Ovary (tissue), 10 donors: ENCODE measurements at places on chromosomes 4 and X. TPM values are rescaled to one million over a fixed set of nuclear protein-coding genes. Genes with fewer than 3 reads are reported as not detected.

DNA sequence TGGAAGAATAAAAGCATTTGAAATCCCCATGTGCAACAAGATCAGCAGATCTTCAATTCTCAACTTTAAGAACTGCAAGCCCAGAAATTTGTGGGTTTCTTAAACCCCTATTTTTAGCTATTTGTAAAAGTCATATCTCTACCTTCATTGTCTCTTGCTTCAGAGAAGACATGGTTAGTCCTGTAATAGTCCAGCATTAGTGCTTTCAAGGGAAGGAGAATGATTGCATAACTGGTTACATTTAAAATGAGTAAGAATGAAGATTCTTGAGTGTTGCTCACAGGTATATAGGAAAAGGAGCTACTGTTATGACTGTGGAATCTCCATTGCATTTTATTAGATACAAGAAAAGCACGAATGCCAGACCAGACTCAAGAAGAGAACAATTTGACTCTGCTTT is 84.0 kb downstream of the CCSER1 start:
- H3K4me3 ChIP-seq, result no peak overlapping the region
- H3K27me3 ChIP-seq, result no peaks in the 10 kb centered on the region
- no peak overlapping the region for H3K27ac ChIP-seq
- no peaks in the 10 kb centered on the region for H3K4me1 ChIP-seq

- H3K27ac ChIP-seq, result no peak overlapping the region
- H3K4me3 ChIP-seq, result no peak overlapping the region
- no peak for DNase-seq
- H3K4me1 ChIP-seq, result no peaks in the 10 kb centered on the region
- no peaks in the 10 kb centered on the region for H3K27me3 ChIP-seq
- H3K36me3 ChIP-seq, result no peaks in the 10 kb centered on the region
Measured at GRCh38 chr4:183455431-183456195, 11.2 kb downstream of the CDKN2AIP start.

GRCh38 chr4:60617731-60618130 is 582.4 kb upstream of the ADGRL3 start:
- H3K36me3 ChIP-seq, result no peaks in the 10 kb centered on the region
- H3K4me1 ChIP-seq, result no peaks in the 10 kb centered on the region
- H3K27ac ChIP-seq, result no peak overlapping the region

- no peak for DNase-seq
- peaks cover 1% of the 10 kb centered on the region for H3K4me1 ChIP-seq
- no peaks in the 10 kb centered on the region for H3K27me3 ChIP-seq
Measured at GRCh38 chrX:53125506-53125905, 31.6 kb downstream of the KANTR start.

GRCh38 chr4:147596377-147596776 is 20.8 kb upstream of the TMEM184C start:
- DNase-seq, result no peak
- no peak overlapping the region for H3K27ac ChIP-seq
- H3K4me3 ChIP-seq, result no peak overlapping the region
- no peaks in the 10 kb centered on the region for H3K27me3 ChIP-seq
- H3K36me3 ChIP-seq, result no peaks in the 10 kb centered on the region
- peaks cover 2% of the 10 kb centered on the region for H3K4me1 ChIP-seq

GRCh38 chr4:36027203-36027602 is 217.1 kb downstream of the ARAP2 start:
- no peaks in the 10 kb centered on the region for H3K27me3 ChIP-seq
- no peak overlapping the region for H3K27ac ChIP-seq
- H3K4me3 ChIP-seq, result no peak overlapping the region
- no peaks in the 10 kb centered on the region for H3K4me1 ChIP-seq
- no peaks in the 10 kb centered on the region for H3K36me3 ChIP-seq

Gene GPR143
- total RNA-seq, result 4.7 TPM

Gene PCGF3
- 33.2 TPM for total RNA-seq

Gene UPF3B
- 7.3 TPM for total RNA-seq

DNA sequence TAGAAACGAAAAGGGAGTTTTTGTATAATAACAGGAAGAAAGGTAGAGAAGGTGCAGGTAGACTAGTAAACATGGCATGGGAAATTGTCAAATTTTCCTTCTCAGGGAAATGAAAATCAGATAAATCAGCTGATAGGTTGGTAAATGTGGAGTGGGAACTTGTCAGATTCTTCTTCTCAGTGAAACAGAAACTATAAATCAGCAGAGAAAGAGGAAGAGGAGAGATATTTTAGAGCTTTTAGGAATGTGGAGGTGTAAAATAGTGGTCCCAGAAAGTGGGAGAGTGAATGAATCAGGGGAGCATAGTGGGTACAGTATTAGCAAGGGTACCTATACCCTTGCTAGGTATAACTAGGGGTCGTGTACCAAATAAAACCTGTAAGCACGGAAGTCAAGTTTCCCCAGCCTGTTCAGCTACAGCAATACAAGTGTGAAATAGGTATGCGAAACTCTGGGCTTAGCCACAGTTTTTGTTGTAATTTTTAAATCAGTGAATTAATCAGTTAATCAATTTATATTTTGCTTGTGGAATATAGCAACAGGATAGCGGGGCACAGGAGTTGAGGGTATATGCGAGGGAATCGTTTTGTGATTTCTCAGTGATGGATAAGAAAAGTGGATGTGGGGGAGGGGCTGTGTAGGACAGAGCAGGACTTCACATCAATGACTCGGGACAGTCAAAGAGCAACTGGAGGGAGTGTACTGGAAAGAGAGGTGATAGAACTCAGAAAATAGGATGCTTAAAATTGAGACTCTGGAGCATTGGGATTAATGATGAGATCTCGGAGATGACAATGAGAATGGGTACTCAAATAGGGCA is 561.5 kb downstream of the INPP4B start:
- no peaks in the 10 kb centered on the region for H3K4me1 ChIP-seq
- no peak overlapping the region for H3K27ac ChIP-seq
- no peak overlapping the region for H3K4me3 ChIP-seq
- no peak for DNase-seq
- H3K36me3 ChIP-seq, result no peaks in the 10 kb centered on the region

- no peaks in the 10 kb centered on the region for H3K36me3 ChIP-seq
- H3K27me3 ChIP-seq, result no peaks in the 10 kb centered on the region
- H3K27ac ChIP-seq, result no peak overlapping the region
- H3K4me3 ChIP-seq, result no peak overlapping the region
Measured at GRCh38 chrX:10906866-10907265, 204.3 kb upstream of the HCCS start.

Gene BGN
- total RNA-seq, result 10.0 TPM

DNA sequence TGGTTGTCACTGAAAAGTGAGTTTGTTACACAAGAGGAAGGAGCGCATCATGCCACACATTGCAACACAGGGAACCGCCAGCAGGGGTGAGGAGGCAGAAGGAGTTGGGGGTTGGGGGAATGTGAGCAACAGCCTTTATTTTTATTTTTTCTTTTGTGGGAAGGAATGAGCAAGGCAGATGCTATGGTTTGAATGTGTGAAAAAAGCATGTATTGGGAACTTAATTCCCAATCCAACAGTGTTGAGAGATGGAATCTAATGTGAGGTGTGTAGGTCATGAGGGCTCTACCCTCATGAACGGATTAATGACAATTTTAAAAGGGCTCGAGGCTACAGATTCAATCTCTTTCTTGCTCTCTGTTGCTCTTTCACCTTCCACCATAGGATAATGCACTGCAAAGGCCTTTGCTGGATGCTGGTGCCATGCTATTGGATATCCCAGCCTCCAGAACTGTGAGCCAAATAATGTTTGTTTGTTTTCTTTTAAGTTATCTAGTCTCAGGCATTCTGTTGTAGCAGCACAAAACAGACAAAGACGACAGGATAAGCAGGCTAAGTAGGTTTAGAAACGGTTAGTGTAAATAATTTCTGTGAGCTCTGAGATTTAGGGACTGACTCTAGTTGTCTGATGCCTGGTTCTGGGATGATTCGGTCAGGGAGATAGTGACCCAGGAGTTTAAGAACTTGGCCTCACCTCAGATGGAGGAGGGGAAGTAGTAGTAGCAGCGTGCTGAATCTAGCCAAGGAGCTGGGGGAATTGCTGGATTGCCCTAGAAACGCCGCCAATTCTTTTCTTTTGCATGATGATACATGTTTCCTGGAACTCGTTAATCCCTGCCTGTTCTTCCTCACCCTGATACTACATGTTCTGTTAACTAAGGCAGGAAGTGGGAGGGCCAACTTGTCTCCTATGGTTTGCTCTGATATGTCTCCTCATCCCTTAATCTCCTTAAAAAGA is 156.6 kb upstream of the CTSO start:
- peaks cover 2% of the 10 kb centered on the region for H3K4me1 ChIP-seq
- H3K27ac ChIP-seq, result no peak overlapping the region
- no peaks in the 10 kb centered on the region for H3K27me3 ChIP-seq
- H3K4me3 ChIP-seq, result no peak overlapping the region

DNA sequence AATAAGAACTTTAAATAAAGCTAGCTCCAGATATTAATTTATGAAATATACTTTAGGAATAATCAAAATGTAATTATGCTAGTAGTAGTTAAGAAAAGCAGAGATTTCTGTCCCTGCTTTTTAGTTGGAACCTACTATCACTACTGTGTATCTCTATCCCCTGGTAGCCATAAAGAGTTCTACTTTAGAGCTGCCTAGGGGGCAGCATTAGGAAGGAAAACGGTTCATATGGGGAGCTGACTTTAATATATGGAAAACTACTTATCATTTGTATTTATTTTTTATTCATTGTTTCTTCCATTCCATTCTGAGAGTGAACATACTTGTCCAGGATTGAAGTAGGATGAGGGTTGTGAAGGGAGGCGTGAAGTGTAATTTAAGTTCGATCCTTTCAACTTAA is 40.9 kb downstream of the CPEB2 start:
- no peak for DNase-seq
- no peaks in the 10 kb centered on the region for H3K27me3 ChIP-seq
- no peaks in the 10 kb centered on the region for H3K4me1 ChIP-seq
- no peaks in the 10 kb centered on the region for H3K36me3 ChIP-seq
- no peak overlapping the region for H3K27ac ChIP-seq
- no peak overlapping the region for H3K4me3 ChIP-seq

DNA sequence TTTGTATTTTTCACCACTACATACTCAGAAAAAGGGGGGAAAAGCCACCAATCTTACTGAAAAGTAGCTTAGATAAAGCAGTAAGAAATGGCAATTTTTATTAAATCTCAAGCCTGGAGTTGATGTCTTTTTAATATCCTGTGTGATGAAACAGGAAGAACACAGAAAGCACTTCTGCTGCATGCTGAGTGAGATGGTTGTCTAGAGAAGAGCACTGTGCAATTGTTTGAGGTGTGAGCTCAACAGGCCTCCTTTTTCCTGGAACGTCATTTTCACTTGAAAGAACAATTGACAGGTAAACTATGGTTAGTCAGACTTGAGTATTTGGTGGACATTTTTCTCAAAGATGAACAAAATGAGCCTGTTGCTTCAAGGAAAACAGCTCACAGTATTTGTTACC is 73.9 kb downstream of the RTL5 start:
- H3K4me3 ChIP-seq, result no peak overlapping the region
- peak overlapping the region; percentile 49 for H3K27ac ChIP-seq
- H3K4me1 ChIP-seq, result peaks cover 7% of the 10 kb centered on the region
- no peak for DNase-seq
- no peaks in the 10 kb centered on the region for H3K27me3 ChIP-seq

Gene CSAG3
- total RNA-seq, result not detected

GRCh38 chrX:5718651-5719050 is 510.0 kb downstream of the NLGN4X start:
- no peak overlapping the region for H3K27ac ChIP-seq
- no peak overlapping the region for H3K4me3 ChIP-seq
- H3K27me3 ChIP-seq, result no peaks in the 10 kb centered on the region
- H3K36me3 ChIP-seq, result no peaks in the 10 kb centered on the region

DNA sequence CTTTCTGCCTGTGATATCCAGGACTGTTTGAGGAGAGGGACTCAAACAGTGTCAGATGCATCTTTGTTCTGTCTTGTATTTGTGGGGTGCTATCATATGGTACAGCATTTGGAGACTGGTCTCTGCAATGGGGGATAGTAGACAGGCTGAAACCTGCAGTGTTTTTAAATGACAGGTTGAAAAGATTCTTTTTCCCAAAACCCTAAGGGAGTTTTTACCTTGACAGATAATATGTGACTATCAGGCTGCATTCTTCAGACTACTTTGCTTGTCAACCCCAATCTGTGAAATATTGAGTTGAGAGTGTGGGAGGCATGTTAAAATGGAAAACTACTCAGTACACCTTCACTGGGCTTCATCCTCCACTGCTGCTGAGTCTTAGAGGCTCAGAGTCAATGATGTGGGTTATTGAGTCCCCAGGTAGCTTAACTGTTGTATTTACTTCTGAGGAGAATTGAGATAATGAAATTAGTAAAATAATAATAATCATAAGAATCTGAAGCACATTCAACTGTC is 274.9 kb downstream of the GASK1B start:
- no peaks in the 10 kb centered on the region for H3K27me3 ChIP-seq
- no peak for DNase-seq
- no peak overlapping the region for H3K27ac ChIP-seq
- no peaks in the 10 kb centered on the region for H3K36me3 ChIP-seq
- H3K4me3 ChIP-seq, result no peak overlapping the region
- no peaks in the 10 kb centered on the region for H3K4me1 ChIP-seq
